ENCODE measurements at places on chromosomes 7 and 10.

DNA sequence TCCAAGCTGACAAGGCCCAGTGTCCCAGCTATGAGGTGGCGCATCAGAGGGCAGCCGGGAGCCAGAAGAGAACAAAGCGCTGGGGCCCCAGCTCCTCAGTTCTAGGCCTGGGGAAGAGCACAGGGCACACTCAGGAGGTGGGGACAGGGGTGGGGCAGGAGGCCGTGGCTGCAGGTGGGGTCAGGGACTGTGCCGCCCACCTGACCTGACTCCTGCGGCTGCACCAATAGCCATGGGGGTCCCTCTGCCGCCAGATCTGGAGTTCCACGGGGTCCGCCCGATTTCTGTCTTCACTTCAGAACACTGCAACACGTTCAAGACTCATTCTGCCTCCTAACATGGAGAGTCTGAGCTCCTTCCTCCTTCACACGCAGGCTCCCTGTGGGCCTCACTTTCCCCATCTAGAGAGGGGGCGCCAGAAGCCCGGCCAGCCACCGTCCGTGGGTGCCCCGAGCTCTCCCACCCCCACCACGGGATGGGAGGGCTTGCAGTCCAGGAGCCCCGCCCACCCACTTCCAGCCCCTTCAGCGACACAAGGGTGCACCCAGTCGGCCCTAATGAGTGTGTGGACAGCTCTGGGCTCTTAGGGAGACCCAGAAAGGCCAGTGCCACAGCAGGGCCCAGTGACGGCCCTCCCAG is 278.3 kb downstream of the MAD1L1 start:
- no peak for DNase-seq

DNA sequence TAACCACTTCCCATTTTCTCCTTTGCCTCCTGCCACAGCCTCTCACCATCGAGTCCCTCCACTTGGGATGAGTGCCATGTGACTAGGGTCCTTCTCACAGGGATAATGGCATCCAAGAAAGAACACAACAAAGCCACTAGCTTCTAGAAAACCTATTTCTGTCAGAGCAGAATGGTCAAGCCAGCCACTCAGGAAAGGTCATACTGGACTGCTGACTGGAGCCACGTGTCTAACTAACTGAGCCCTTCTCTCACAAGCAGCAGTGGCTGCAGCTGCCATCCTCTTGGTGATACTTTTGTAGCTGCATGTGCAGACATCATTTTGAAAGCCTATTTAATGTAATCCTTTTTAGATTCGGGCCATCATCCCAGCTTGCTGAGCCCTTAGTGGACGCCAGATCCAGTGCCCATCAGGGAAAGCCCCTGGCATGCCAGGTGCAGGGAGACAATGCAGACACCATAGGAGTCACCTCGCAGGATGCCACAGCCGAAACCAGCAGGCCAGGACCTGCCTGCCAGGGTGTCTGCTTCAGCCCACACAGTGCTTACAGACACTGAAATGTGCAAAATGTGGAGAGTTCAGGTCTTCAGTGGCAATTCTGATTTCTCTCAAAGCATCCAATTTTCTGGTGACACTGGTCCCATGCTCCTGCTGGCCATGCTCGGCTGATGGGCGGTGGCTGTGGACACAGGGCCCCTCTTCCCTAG is 98.3 kb upstream of the DDC start:
- no peak for DNase-seq

DNA sequence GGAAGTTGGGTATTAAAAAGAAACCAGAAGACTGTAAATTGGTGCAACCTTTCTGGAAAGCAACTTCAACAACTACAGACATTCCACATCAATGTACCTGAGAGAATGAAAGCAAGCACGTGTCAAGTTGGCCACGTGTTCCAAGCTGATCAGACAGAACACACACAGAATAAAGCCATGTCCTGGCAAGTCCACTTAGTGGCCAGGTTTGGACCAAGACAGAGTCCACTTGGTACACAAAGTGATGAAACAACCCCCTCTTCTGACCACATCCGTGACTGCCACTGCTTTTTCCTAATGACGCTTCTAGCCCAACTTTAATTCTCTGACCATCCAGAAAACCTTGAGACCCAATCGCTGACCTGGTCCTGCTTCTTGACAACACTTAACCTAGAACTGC is 109.4 kb downstream of the ABLIM1 start:
- no peak for DNase-seq

DNA sequence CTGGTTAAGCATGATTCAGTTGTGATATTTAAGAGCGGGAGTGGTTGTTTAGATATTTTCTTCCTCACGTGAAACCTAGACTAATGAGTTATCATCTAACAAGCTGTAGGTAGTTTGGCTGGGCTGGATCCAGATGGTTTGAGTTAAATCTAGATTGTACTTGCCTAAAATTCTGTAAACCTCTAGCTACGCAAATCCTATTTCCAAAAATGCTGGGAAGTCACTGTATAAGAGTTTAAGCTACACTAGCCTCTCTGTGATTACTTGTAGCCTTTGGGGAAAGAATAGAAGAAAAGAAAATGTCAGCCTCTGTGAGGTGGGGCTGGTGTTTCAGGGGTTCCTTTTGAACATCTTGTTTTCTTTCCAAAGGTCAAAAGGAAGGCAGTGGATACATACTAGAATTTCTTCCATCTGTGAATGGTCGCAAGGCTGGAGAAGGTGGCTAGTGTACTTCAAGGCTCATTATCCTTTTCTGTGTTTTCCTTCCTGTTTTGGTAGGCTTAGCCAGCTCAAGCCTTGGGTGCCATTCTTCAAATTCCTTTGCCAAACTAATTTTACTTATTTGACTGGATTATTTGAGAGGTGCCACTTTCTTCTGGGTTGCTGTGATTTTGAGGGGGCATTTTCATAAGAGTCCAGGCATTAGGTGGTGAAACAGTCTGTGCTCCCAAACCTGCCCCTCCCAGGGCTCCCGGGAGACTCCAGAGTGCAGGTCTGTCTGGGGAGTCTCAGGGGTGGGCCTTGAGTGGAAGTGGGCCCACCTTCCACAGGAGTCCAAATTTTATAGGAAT is 5.2 kb upstream of the EN2 start:
- DNase-seq, result no peak

DNA sequence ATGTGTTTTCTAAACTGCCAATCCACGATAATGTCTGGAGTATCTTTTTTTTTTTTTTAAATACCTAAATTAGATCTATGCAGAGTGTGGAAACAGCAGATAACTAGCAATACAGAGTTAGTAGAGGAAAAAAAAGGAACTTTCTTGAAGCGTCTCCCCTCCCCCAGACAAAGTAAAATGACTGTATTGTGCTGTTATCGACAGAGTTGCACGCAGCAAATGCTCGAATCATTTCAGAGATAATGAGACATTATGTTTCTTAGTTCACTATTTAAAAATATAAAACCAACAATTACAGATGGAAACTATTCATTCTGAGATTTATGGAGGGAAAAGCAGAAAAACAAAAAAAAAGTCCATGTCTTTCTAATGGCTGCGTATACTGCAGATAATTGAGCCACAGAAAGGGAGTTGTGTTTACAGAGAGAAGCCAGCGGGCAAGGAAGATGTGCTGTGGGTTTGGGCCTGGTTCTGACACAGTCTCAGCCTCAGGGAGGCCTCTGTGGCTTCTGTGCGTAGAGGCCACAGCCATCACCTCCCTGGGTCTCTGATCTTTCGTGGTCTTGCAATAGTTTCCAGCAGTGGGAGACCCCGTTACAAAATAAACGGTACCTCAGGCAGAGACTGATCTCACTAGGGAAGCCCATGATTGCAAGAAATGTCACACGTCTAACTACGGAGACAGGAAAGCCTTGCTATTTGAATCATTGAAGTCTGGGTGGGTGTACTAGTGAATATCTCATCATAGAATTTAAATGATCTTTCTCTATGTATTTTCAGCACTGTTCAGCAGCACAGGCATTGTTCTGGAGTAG is 19.1 kb upstream of the KLF6 start:
- DNase-seq, result peak; percentile 100

GRCh38 chr7:127478461-127478860 is 86.0 kb upstream of the ZNF800 start:
- no peak for DNase-seq

DNA sequence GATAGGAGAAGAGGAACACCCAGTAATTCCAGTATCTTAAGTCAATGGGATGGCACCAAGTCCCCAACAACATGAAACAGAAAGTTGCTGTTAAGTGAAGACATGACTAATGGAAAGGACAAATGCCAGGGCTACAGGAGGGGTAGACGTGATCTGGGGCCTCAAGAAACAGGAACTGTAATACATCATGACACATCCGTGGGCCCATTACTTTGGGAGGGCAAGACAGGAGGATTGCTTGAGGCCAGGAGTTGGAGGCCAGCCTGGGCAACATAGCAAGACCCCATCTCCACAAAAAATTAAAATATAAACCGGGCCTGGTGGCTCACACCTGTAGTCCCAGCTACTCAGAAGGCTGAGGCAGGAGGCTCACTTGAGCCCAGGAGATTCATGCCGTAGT is 408.6 kb upstream of the PRKCQ start:
- peak; percentile 59 for DNase-seq

DNA sequence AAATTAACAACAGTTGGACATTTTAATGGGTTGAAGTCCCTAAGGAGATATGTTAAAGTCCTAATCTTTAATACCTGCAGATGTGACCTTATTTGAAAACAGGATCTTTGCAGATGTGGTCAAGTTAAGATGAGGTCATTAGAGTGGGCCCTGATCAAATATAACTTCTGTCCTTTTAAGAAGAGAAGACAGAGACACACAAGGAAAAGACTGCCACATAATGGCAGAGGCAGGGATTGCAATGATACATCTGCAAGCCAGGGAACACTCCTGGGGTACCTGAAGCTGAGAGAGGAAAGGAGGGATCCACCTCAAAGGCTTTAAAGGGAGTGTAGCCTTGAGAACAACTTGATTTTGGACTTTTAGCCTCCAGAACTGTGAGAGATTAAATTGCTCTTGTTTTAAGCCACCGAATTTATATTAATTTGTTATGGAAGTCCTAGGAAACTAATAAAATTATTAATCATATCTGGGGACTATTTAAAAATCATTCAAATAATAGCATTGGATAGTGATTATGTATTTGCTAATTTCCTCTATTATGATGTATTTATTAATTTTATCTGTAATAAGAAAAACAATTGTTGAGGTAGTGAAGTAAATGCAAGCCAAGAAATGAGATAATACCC is 700.0 kb upstream of the PCDH15 start:
- no peak for DNase-seq

GRCh38 chr10:35498693-35499092 is 106.4 kb upstream of the GJD4 start:
- no peak for DNase-seq

GRCh38 chr10:84205049-84205852 is 10.9 kb downstream of the CDHR1 start:
- peak; percentile 80 for DNase-seq

GRCh38 chr10:52668024-52668423 is 104.6 kb downstream of the MBL2 start:
- no peak for DNase-seq

DNA sequence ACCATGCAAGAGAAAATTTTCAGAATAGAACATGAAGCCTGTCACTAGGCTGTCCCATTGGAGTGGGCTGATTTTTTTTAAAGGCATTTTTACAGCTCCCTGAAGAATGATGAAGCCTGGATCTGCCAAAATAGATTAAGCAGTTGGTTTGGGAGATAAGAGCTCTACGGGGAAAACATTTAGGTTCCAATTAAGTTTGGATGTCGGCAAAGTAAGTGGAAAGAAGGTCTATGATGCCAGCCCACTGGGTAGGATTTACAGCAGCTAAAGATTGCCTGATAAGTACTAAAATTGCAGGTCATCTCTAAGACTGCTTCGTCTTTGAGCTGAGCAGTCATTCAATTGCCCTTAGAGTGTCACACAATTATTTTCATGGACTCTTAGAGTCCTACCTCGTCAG is 939.2 kb upstream of the CELF2 start:
- no peak for DNase-seq

DNA sequence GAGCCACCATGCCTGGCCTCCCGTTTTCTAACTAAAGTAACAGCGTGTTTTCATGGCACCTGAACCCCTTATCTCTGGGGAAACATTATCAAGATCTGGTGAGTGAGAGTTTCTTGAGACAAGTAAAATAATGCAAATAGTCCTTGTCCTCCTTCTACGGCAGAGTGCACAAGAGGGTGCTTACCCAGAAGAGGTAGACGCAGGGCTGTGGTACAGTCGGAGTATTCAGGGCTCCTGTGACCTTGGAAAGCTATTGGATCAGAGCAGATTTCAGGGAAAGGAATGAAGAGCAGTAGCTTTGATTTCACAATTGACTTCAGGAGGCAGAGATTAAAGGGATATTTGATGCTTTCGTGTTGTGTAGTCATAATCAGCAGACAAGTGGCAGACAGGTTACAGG is 269.1 kb downstream of the ZNF248 start:
- DNase-seq, result no peak

- DNase-seq, result no peak
These were observed 105.3 kb downstream of the CXCL12 start for GRCh38 chr10:44279426-44280126.

DNA sequence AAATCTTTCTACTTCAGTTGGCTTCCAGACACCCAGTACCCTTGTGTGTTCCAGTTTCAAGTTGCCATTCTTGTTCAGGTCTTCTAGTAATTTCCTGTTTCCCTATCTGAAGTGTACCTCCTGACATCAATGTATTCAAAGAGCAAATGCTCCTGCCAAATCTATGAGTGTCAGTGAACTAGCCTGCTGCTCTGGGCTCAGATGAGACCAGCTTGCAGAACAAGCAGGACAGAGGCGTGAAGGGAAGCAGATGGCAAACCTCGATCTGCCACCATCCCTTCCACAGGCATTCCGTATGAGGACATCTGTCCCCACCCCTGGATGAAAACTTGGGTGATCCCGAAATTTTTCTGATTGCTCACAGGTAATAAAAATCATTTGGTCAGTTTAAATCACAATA is 4.4 kb upstream of the MPP7 start:
- DNase-seq, result no peak

DNA sequence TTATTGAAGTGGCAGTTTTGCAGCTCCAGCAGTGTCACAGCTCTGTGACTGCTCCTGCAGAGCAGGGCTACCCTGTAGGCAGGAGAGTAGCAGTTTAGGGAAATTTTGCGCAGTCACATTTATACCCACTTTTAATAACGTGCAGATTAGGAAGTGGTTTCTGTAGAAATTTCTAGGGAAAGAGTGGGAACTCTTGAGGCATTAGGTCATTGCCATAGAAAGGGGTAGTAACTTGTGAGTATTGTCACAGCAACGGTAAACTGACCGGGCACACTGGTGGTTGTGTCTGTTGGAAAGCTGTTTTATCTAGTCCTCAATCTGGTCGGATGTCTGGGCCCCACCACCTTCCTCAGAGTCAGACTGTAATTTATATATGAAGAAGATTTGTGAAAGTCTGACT is 51.9 kb downstream of the CDC14C start:
- DNase-seq, result peak; percentile 86

GRCh38 chr10:110655320-110655719 is 11.2 kb downstream of the RBM20 start:
- no peak for DNase-seq

DNA sequence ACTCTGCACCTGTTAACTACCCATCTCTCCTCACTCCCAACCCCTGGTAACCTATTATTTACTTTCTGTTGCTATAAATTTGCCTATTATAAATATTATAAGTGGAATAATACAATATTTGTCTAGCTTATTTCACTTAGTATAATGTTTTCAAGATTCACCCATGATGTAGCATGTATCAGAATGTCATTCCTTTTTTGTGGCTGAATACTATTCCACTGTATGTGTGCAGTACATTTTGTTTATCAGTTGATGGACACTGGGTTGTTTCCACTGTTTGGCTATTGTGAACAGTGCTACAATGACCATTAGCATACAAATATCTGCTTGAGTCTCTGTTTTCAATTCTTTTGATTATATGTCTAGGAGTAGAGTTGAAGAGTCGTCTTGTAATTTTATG is 92.8 kb upstream of the KAT6B start:
- DNase-seq, result no peak

GRCh38 chr7:98192781-98193457 is 18.3 kb upstream of the BHLHA15 start:
- DNase-seq, result no peak
